ENCODE measurements at places on chromosomes 7 and 10. TPM values are rescaled to one million over a fixed set of nuclear protein-coding genes. Genes with fewer than 3 reads are reported as not detected.

The MYL10 gene
- not detected for total RNA-seq

The CLRN3 gene
- not detected for total RNA-seq

The FEZF1 gene
- total RNA-seq = not detected

The PAPOLB gene
- total RNA-seq = 0.07 TPM

The NUTM2A gene
- 0.14 TPM for total RNA-seq

The DOCK1 gene
- 78.7 TPM for total RNA-seq

The MDH2 gene
- total RNA-seq = 175 TPM

The AZGP1 gene
- total RNA-seq = not detected

The AASS gene
- total RNA-seq = 27.8 TPM

The XRCC2 gene
- 8.5 TPM for total RNA-seq

The CTTNBP2 gene
- 0.25 TPM for total RNA-seq

The SKIDA1 gene
- total RNA-seq = 0.83 TPM

The OR13A1 gene
- total RNA-seq = not detected

The PAX2 gene
- total RNA-seq = not detected

The MMP21 gene
- total RNA-seq = not detected

The TFPI2 gene
- 33.1 TPM for total RNA-seq

The LRRTM3 gene
- total RNA-seq = not detected

The USP6NL gene
- 29.2 TPM for total RNA-seq

The DRGX gene
- total RNA-seq = not detected

The ASCC1 gene
- 24.9 TPM for total RNA-seq

The SUN3 gene
- total RNA-seq = not detected

The PNLIP gene
- total RNA-seq = not detected

The ADAP1 gene
- 0.46 TPM for total RNA-seq

The OPN1SW gene
- total RNA-seq = not detected

The GHRHR gene
- not detected for total RNA-seq

The KCNH2 gene
- total RNA-seq = not detected

The SLC29A4 gene
- total RNA-seq = 5.2 TPM

The SRRM3 gene
- 5.4 TPM for total RNA-seq

The COPG2 gene
- 9.4 TPM for total RNA-seq

The TWIST1 gene
- total RNA-seq = not detected

The CASTOR2 gene
- total RNA-seq = 25.5 TPM

The PLXNA4 gene
- total RNA-seq = 20.4 TPM

The MUC3A gene
- total RNA-seq = not detected

The SPDYE6 gene
- total RNA-seq = not detected

The IFIT1B gene
- total RNA-seq = not detected

The FKBP9 gene
- 124 TPM for total RNA-seq

The OR6B1 gene
- not detected for total RNA-seq

The HGF gene
- total RNA-seq = 0.35 TPM

The ZCWPW1 gene
- total RNA-seq = 0.48 TPM
